ENCODE measurements at places on chromosomes 2 and 18. TPM values are rescaled to one million over a fixed set of nuclear protein-coding genes. Genes with fewer than 3 reads are reported as not detected.

Gene AGFG1
- 108 TPM for total RNA-seq

Gene TDRD15
- total RNA-seq, result not detected

Gene KIAA2012
- total RNA-seq, result under 0.01 TPM

Gene EFR3B
- under 0.01 TPM for total RNA-seq

Gene EIF4E2
- 55.2 TPM for total RNA-seq

Gene KCNG2
- total RNA-seq, result 0.17 TPM

Gene PAX8
- total RNA-seq, result 13.7 TPM

Gene ATP6V1B1
- not detected for total RNA-seq

Gene PRKRA
- total RNA-seq, result 69.6 TPM

Gene TEX44
- total RNA-seq, result not detected

Gene DNAJC27
- 8.5 TPM for total RNA-seq

Gene CCDC74B
- 1.5 TPM for total RNA-seq

Gene CROCC2
- not detected for total RNA-seq

Gene RAPGEF4
- total RNA-seq, result 3.2 TPM

Gene TLX2
- total RNA-seq, result not detected

Gene UGT1A10
- not detected for total RNA-seq

Gene GCA
- 6.4 TPM for total RNA-seq

Gene AMER3
- total RNA-seq, result not detected

Gene CCDC148
- total RNA-seq, result 1.3 TPM

Gene ARPC2
- 468 TPM for total RNA-seq

Gene LHCGR
- not detected for total RNA-seq

Gene ASB18
- not detected for total RNA-seq

All from mammary epithelial cell (primary cell).